Tibial artery (tissue), 4 donors: ENCODE measurements at places on chromosomes 6 and 20.

DNA sequence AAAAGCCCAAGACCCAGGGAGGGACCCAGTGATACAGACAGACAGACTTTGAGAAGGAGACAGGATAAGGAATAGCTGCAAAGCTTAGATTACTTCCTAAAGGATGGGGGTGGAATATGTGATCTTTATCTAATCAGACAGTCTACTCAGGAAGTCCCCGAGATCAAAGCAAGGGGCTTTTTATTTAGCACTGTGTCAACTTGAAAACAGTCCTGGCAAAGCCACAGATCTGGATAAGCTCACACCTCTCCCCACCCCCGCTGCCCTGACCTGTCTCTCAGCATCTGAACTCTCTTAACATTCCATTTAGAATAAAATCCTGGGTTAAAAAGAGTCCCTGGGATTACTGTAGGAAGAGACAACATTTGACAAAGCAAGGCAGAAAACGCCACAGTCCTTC is 101.5 kb downstream of the ISM1 start:
- no peaks in the 10 kb centered on the region for H3K27me3 ChIP-seq
- no peak overlapping the region for H3K4me3 ChIP-seq
- DNase-seq, result no peak

- no peaks in the 10 kb centered on the region for H3K27me3 ChIP-seq
- H3K36me3 ChIP-seq, result no peaks in the 10 kb centered on the region
- DNase-seq, result no peak
- no peak overlapping the region for H3K27ac ChIP-seq
- no peak overlapping the region for H3K4me3 ChIP-seq
These were observed 28.4 kb upstream of the ARMH2 start for GRCh38 chr6:24827162-24827561.

- H3K27me3 ChIP-seq, result no peaks in the 10 kb centered on the region
- H3K4me1 ChIP-seq, result peaks cover 35% of the 10 kb centered on the region
- peak overlapping the region; percentile 77 for H3K27ac ChIP-seq
- no peak for DNase-seq
- peak overlapping the region; percentile 76 for H3K4me3 ChIP-seq
- no peaks in the 10 kb centered on the region for H3K36me3 ChIP-seq
These were observed 1.1 kb downstream of the EPB41L1 start for GRCh38 chr20:36155629-36155971.

DNA sequence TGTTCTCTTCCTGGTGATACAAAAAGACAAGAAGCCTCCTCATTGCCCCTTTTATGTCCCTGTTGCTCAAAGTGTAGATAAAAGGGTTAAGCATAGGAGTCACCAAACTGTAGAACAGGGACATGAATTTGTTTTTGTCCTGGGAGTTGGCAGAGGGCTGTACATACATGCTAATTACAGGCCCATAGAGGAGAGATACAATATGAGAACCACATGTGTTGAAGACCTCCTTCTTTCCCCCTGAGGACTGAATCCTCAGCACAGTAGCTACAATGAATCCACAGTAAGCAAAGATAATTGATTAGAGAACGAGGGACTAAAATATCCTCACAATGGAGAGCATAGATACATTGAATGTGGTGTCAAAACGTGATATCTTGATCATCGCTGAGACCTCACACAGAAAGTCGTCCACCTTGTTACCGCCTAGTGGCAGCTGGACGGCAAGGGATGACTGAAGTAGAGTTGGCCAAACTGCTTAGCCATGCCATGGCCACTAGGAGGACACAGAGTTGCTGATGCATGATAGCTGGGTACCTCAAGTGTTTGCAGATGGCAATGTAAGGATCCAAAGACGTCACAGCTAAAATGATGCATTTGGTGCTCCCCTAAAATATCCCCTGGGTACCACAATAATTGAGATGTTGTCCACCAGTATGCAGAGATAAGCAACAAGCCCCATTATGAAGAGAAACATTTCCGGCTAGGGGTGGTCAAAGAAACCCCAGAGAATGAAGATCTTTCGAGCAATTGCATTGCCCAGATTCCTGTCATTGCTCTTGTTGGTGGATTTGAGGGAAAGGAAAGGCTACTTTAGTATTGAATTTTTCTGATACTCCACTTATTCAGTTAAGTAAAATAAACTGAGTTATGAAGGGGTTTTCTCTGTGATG is 15.0 kb downstream of the OR2B3 start:
- DNase-seq, result no peak
- H3K27me3 ChIP-seq, result no peaks in the 10 kb centered on the region
- no peak overlapping the region for H3K4me3 ChIP-seq
- no peaks in the 10 kb centered on the region for H3K4me1 ChIP-seq
- H3K36me3 ChIP-seq, result no peaks in the 10 kb centered on the region
- no peak overlapping the region for H3K27ac ChIP-seq

DNA sequence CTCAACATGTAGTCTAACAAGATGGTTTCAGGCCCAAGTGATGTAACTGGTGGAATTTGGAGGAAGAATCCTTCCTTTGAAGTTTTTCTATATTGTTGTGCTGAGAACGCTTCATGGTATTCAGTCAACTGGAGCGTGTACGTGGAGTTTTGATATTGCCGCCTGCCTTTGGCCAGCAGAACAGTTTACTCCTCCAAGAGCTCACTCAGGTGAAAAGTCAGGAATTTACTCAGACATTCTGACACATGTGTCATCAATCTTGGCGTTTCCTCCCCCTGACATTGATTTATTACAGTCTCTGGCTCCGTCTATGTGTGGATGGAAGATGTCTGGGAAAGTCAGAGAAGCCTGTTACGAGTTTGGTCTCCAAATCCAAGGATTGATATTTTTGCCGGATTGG is 19.0 kb upstream of the TGM2 start:
- peaks cover 21% of the 10 kb centered on the region for H3K4me1 ChIP-seq
- no peak for DNase-seq
- no peak overlapping the region for H3K4me3 ChIP-seq
- H3K27me3 ChIP-seq, result no peaks in the 10 kb centered on the region

DNA sequence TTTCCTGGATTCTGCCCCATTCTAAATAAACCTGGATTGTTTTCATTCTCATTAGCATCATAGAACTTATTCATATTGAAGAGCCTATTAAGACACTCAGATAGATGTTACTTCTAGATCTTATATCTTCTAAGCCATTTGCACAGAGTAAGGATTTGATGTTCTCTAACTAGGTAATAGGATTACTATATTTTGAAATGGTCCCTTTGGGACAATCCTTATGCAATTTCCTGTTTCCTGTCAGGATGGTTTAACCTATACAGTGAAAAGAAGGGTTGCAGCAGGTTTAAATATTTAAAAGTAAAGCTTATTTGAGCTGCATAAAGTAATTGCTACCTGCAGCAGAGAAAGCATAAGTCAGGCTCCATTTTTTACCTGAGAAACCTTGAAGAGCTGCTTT is 860.1 kb downstream of the TFAP2A start:
- no peak overlapping the region for H3K4me3 ChIP-seq
- DNase-seq, result no peak
- no peaks in the 10 kb centered on the region for H3K36me3 ChIP-seq
- H3K27ac ChIP-seq, result no peak overlapping the region
- H3K27me3 ChIP-seq, result no peaks in the 10 kb centered on the region

DNA sequence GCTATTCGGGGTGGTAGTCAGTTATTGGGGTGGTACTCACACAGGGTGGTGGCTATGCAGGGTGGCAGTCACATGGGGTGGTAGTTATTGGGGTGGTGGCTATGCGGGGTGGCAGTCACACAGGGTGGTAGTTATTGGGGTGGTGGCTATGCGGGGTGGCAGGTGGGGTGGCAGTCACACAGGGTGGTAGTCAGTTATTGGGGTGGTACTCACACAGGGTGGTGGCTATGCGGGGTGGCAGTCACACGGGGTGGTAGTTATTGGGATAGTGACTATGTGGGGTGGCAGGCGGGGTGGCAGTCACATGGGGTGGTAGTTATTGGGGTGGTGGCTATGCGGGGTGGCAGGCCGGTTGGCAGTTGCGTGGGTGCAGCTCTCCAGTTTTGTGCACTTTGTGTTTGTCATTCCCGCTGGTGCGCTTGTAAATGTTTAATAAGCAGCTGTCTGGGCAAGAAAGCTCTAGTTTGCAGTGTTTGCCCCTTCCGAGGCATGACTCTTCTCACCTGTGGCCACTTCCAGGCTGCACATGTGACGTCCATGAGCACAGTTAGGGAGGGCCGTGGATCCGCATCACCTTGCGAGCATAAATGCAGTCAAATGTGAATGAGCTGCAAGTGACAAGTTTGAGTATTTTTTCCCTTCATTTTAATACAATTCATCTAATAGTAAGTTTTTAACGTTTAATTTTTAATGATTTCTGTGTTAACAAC is 219.0 kb upstream of the CST7 start:
- no peaks in the 10 kb centered on the region for H3K27me3 ChIP-seq
- no peaks in the 10 kb centered on the region for H3K36me3 ChIP-seq
- H3K4me3 ChIP-seq, result no peak overlapping the region
- no peaks in the 10 kb centered on the region for H3K4me1 ChIP-seq

GRCh38 chr6:31736021-31736767 is at the start of gene CLIC1:
Gene CLIC1, minus strand, starts transcription at chr6:31736530. Its CDS starts 230 bp downstream, at chr6:31736300.
- peak within 1 kb of the TSS; percentile 86 for H3K27ac ChIP-seq
- DNase-seq, result peak; percentile 95
- peaks cover 31% of the 10 kb centered on the region for H3K36me3 ChIP-seq
- peak within 1 kb of the TSS; percentile 87 for H3K4me3 ChIP-seq

GRCh38 chr20:2253256-2253655 is 42.5 kb upstream of the TGM3 start:
- H3K4me3 ChIP-seq, result no peak overlapping the region
- no peak overlapping the region for H3K27ac ChIP-seq
- H3K36me3 ChIP-seq, result no peaks in the 10 kb centered on the region
- H3K4me1 ChIP-seq, result no peaks in the 10 kb centered on the region
- no peak for DNase-seq

- H3K27me3 ChIP-seq, result no peaks in the 10 kb centered on the region
- H3K36me3 ChIP-seq, result no peaks in the 10 kb centered on the region
- peaks cover 19% of the 10 kb centered on the region for H3K4me1 ChIP-seq
- peak overlapping the region; percentile 2 for H3K27ac ChIP-seq
- no peak overlapping the region for H3K4me3 ChIP-seq
- DNase-seq, result no peak
These were observed 88.7 kb downstream of the ZHX3 start for GRCh38 chr20:41228858-41229257.

GRCh38 chr6:55886185-55886836 is 10.9 kb upstream of the BMP5 start:
- no peak overlapping the region for H3K4me3 ChIP-seq
- H3K4me1 ChIP-seq, result no peaks in the 10 kb centered on the region
- no peaks in the 10 kb centered on the region for H3K36me3 ChIP-seq
- no peaks in the 10 kb centered on the region for H3K27me3 ChIP-seq

- H3K36me3 ChIP-seq, result no peaks in the 10 kb centered on the region
- H3K27me3 ChIP-seq, result no peaks in the 10 kb centered on the region
- H3K4me3 ChIP-seq, result peak overlapping the region; percentile 30
- no peaks in the 10 kb centered on the region for H3K4me1 ChIP-seq
These were observed 49.7 kb downstream of the JPH2 start for GRCh38 chr20:44137266-44137801.

DNA sequence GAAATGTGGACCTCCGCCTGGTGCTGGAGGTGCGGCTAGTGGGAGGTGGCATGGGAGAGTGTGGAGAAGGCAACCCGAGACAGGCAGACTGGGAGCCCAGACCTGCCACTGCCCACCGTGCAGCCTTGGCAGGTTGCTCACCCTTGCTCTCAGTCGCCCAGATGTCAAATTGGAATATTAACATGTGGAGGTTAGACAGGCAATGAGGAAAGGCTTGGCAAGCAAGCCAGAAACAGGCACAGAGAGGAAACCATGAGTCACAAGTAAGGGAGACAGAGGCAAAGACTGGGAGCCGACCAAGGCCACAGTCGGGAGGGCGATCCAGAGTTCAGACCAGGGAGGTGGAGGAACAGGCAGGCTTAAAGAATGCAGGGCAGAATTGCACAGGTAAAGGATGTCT is 178.2 kb downstream of the FOXC1 start:
- H3K27ac ChIP-seq, result peak overlapping the region; percentile 35
- no peak overlapping the region for H3K4me3 ChIP-seq
- no peaks in the 10 kb centered on the region for H3K36me3 ChIP-seq
- peak; percentile 76 for DNase-seq
- H3K4me1 ChIP-seq, result peaks cover 9% of the 10 kb centered on the region
- no peaks in the 10 kb centered on the region for H3K27me3 ChIP-seq

DNA sequence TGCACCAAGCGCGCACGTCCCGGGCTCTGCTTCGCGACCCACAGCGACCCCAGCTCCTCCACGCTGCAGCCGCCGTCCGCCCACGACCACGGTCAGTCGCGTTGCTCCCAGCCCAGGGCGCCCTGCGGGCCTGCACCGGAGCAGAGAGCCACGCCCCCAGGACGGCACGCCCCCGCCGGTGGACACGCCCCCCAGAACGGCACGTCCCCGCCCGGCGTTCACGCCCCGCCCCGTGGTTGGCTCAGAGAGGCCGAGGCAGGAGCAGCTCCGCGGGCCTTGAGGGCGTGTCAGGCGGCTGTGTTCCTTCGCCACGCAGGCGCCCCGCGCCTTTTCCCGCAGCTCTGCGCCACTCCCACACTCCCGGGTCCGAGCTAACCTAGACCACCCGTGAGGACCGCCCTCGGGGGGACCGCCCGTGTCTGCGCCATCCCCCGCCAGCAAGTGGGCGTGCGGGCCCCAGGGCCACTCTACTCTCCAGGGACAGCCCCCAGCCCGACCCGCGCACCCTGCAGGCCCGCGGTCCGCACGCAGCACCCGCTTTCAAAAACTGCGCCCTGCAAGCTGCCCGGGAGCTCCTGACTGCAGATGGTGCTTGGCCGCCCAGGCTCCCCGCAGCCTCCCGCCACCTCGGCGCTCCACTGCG is at the start of gene RNASET2:
Gene RNASET2, minus strand, starts transcription at position 107 of the 643 bp plus-strand sequence. CDS start 368 bp downstream, outside the sequence.
- peak; percentile 98 for DNase-seq
- H3K4me1 ChIP-seq, result peaks cover 13% of the 10 kb centered on the region
- H3K4me3 ChIP-seq, result peak within 1 kb of the TSS; percentile 79
- H3K36me3 ChIP-seq, result no peaks in the 10 kb centered on the region
- no peaks in the 10 kb centered on the region for H3K27me3 ChIP-seq
- peak within 1 kb of the TSS; percentile 87 for H3K27ac ChIP-seq

- H3K36me3 ChIP-seq, result no peaks in the 10 kb centered on the region
- H3K4me1 ChIP-seq, result no peaks in the 10 kb centered on the region
- H3K27ac ChIP-seq, result no peak overlapping the region
- no peak for DNase-seq
- H3K27me3 ChIP-seq, result no peaks in the 10 kb centered on the region
- no peak overlapping the region for H3K4me3 ChIP-seq
These were observed 677.7 kb downstream of the DOK5 start for GRCh38 chr20:55153001-55153645.
